Stimulated activated CD4-positive, alpha-beta T cell treated with anti-CD3 and anti-CD28 coated beads, TNF-alpha, amount 100 ng/mL, for 24 hours (primary cell): ENCODE measurements at places on chromosomes 6 and 20.

GRCh38 chr6:45350186-45350710, 22.1 kb downstream of the RUNX2 start:
- no peak for DNase-seq

DNA sequence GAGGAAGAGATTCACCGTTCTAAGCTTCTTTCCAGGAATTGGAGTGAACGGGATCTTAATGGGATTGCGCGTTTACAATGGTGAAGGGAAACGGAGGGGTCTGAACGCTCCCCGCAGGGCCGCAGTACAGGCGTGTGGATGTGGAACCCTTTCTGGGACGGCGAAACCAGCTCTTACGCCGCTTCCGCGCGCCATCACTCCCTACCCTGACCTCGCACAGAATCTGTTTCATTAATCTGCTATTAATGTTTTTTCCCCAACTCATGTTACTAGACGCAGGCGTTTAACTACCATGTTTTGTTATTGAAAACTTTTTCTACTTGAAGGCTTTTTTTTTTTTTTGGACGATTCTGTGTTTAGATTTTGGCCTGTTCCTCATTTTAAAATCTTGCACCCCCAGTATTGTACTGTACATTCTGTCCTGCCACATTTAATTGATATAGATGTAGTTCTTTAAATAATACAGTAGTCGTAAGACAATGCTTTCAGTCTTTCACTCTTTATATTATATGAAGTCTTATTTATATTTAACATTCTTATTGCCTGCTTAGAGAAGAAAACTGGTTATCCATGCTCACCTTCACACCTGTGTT, 696 bp upstream of the SUPT3H start:
- no peak for DNase-seq

GRCh38 chr20:3727401-3728021, 5.0 kb upstream of the HSPA12B start:
- DNase-seq: no peak

DNA sequence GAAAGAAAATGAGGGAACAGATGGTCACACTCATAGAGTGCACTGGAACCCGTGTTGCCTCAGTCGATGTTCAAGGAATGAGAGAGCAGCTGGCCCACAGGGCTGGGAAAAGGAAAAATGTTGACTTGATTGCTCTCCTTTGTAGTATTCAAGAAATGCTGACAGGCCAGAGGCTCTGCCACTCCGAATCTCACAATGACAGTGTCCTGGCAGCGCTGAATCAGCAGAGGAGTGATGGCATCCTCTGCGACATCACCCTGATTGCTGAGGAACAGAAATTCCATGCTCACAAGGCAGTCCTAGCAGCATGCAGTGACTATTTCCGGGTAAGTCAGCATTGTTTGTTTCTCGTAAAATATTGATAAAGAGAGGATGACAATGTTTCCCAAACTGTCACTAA, 51.3 kb downstream of the KLHL32 start:
- DNase-seq: no peak

DNA sequence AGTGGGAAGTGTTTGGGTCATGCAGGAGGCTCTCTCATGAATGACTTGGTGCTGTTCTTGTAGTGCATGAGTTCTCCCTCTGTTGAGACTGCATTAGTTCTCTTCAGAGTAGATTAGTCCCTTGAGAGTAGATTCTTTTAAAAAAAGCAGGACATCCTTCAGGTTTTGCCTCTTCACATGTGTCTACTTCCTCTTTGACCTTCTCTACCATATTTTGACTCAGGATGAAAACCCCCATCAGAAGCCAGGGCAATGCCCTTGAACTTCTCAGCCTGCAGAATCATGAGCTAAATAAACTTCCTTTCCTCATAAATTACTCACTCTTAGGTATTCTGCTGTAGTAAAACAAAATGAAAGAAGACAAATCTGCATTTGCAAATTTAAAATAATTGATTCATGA, 170.3 kb downstream of the CD109 start:
- no peak for DNase-seq

GRCh38 chr20:906703-907270, 9.3 kb downstream of the ANGPT4 start:
- no peak for DNase-seq

DNA sequence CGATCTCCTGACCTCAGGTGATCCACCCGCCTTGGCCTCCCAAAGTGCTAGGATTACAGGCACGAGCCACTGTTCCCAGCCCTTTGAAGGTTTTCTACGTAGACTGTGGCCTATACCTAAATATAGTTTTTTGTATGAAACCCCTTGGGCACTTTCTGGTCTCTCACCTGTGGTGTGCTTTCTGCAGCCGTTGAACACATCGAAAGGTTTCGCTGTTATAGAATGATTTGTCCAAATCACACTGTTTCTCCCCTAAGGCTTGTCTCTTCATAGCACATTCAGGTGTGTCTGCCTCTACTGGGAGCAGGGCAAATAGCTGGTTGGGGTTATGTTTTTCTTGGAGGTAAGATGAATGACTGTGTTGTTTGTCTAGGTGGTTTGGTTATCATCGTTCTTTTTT, 597.9 kb downstream of the RNF144B start:
- no peak for DNase-seq

- DNase-seq: no peak
These were observed 31.5 kb downstream of the CFAP61 start for GRCh38 chr20:20083807-20084206.

DNA sequence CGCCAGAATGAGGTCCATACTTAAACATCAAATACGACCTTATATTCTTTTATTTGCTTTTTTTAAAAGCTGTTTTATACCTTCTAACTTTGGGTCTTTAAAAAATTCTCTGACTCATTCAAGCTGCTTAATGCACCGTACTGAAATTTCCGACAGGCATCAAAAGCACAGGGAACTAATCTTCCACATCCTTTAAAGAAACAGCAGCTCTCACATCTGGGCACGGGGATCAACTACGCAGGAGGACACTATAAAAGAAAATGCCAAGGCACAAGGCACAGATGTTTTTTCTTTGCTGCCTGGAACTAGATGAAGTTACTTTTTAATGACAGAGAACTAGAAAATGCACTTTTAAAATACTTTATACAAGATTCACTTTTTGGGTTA, 112.4 kb upstream of the ARG1 start:
- DNase-seq: no peak

- no peak for DNase-seq
These were observed 20.4 kb upstream of the BMP2 start for GRCh38 chr20:6746901-6747609.

DNA sequence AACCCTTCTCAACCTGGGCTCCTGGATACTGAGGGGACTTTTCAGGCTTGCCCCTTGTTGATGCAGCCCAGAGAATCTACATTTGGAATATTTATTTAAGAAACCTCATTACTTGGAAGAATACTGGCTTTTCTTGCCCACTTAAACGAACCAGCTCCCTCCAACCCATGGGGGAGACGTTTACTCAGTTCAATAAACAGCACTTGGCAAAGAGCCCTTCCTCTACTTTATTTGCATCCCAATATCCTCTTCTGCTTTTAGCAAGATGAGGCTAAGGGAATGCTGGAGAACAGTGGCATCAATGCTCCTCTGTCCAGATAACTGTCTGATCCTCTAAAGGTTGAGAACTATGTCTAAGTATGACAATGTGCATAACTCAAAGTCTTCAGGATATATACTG, 22.2 kb downstream of the PTPRK start:
- no peak for DNase-seq

DNA sequence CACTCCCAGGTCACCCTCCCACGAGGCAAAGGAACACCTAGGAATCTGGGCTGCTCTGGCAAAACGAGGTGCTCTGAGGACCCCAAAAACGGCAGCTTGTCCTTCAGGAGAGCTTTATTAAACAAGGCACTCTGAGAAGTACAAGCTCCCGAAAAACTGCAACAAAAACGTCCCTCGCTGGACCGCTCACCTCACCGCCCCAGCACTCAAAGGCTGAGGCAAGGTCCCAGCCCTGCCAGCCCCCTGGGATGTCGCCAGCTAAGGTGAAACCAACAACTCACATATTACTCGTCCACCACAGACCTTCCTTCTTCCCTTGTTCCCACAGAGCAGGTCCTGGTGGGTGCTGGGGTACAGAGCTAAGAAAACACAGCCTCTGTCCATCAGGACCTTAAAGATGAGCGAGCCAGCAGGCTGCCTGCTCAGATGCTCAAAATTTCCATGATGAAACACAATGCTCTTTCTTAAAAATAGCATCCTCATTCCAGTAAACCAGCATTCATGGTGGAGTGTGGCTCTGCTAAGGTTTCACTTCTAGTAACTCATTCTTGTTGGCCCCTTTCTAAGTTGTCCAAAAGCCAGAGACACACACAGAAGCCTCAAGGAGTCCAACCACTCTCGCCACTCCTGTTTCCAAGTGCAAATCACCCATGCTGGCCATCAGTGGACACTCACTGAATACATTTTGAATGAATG, 35.9 kb downstream of the ATP9A start:
- DNase-seq: no peak

DNA sequence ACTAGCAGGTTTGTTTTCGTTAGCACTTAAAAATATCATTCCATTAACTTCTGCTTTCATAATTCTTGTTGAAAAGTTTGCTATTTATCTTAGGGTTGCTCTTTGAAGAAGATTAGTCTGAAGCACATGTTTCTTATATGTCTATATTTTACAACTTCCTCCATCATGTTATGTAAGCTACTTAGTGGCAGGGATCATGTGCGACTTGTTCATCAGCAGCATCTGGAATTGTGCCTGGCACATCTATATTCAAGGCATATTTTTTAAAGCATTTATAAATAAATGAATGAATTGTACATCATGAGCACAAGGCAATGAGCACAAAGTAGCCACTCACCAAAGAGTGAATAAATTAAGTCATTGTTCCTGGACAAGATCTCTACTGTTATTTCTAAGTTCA, 187.2 kb upstream of the COL21A1 start:
- DNase-seq: no peak
